ENCODE measurements at places on chromosomes 5 and 9.

GRCh38 chr9:70566066-70566465 is 151.6 kb upstream of the KLF9 start:
- DNase-seq = no peak

DNA sequence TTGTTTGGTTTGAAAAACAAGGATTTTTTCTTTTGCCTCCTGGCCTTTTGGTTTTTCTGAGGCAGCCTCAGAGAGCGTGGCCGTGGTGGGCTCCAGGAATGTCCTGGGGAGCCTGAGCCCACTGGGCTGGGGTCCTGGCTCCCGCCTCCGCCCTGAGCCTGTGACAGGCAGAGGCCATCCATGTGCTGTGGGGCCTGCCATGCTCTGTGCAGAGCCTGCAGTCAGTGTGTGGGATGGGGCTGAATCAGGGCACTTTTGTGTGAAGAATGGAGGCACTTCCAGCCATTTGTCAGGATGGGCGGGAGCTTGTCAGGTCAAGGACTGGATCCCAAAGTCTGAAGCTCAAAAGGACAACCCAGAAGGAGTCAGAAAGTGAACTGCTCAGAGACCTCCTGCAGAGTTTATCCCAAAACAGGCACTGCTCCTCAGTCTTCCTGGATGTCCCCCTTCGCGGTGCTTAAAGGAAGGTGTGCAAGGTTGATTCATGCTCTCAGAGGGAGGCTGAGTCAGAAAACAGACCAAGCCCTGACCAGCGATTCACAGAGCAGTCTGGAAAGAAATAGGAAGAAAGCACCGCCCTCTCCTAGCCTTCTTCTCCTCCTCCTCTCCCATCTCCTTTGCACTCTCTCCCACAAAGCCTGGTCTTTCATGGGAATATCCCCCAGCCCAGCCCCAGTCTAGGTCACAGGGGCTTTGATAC is 53.2 kb downstream of the MVB12B start:
- no peak for DNase-seq

DNA sequence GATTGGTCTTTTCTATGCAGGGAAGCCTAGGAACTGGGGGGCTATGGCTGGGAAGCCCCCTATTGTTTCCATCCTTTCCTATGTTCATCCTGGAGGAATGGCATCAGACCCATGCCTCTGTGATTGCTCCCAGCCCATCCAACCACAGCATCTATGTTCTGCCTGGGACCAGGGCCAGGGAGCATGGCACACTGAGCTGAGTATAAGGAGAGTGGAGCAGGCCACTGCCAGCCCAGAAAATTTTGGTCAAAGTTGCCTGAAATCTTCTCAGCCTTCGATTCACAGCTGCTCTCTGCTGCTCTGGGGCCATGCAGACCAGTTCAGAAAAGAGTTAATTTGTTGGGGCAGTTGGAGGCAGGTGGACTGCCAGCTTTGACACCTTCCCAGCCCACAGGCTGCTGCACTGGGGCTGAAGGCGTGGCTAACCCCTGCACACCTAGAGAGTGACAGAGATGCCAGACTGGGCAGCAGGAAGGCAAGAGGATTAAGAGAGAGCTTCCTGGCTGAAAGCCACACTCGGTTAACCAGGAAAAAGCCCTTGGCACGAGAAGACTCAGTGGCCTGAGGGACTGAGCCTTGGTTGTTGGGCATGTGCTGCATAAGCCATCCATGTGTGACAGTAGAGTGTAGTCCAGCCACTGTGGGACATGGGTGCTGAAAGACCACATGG is 12.1 kb downstream of the TGFBI start:
- no peak for DNase-seq

GRCh38 chr9:130707225-130707976 is 13.8 kb downstream of the EXOSC2 start:
- DNase-seq = peak; percentile 75

DNA sequence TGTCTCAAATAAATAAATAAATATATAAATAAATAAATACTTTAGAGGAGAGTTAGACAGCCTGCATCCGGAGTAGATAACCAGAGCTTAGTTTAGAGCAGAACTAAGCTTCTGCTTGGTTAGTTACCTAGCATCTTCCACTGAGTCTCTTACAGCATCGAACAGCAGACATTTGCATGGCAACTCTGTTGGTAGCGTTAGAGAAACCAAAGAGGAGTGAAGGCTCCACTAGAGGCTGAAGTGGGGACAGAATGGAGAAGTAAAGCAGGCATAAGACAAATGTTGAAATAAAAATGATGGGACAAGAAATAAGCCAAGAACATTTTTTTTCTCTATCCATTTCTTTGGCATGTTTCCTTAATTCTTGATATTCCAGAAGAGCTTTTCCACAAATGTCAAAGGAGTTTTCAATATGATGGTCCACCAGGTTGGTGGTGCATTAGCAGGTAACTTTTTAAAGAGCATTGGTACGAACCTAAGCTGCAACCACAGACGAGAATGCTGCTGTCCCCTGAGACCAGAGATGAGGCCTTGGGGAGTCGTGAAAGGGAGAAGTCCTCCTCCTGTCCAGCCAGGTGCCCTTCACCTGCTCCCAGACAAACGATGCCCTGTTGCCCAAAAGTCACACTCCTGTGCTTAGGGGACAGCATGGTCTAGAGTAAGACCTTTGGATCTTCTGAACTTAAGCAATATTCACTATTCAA is 438.3 kb downstream of the DIRAS2 start:
- DNase-seq = no peak

- DNase-seq = no peak
These were observed 22.3 kb downstream of the TTC33 start for GRCh38 chr5:40733434-40733833.

DNA sequence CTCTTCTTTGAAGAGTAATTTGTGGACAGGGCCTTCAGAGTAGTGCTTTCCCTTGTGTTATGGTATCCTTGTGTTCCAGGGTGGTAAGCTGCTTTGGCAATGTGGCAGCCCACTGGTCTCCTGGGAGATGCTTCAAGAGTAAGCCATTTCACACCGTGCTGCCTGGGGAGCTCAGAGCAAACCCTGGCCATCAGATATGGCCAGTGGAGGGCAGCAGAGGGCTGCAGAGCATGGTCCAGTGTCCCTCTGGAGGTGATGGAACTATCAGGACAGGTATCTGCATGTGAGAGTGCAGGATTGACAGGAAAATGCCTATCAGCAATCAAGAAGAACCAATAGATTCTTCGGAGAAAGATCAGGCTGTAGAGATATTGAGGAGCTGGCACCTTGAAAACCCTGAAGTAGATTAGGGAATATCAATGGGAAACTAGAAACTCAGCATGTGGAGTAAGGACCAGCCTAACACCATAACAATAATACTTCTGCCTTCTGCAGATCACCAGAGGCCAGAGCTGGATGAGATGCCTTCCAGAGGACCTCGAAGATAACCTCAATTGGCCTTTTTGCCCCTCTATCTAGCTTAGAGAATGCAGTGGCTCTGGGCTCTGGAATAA is 90.8 kb downstream of the PLPPR1 start:
- no peak for DNase-seq

- no peak for DNase-seq
These were observed 52.3 kb downstream of the NTNG2 start for GRCh38 chr9:132214027-132214622.

DNA sequence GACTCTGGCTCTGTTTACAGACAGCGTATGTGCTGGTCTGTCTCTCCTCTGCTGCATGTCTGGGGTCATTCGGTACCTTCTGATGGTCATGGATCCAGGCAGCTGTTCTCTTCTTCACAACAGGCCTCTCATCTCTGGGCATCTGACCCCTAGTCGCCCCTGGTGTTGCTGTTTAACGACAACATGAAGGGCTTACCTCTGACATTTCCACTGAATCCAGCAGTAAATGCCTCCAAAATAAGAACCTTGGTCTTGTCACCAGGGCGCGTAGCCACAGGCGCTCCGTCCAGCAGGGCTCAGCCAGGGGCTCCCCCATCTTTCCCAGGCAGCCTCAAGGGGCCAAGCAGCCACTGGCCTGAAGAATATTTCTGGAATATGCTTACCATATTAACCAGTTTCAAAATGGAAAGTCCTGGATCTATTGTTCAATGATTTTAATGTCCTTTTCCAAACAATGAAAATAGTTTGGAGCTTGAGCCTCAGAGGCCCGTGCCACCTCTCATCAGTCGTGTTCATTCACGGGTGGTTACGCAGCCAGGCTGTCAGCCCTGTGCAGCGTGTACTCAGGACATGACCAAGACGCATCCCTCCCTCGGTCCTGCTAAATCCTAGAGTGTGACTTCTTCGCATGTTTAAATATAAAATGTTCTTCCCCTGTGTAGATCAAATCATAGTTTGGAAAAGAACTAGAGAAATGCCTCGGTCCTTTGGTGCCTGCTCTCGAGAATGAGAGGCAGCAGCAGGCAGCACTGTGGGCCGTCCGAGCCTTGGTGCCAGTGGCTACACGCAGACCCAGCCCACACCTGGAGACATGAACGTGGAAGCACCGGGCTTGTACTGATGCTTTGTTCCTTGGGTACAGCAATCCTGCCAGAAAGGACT is 30.1 kb upstream of the LRRC14B start:
- no peak for DNase-seq

DNA sequence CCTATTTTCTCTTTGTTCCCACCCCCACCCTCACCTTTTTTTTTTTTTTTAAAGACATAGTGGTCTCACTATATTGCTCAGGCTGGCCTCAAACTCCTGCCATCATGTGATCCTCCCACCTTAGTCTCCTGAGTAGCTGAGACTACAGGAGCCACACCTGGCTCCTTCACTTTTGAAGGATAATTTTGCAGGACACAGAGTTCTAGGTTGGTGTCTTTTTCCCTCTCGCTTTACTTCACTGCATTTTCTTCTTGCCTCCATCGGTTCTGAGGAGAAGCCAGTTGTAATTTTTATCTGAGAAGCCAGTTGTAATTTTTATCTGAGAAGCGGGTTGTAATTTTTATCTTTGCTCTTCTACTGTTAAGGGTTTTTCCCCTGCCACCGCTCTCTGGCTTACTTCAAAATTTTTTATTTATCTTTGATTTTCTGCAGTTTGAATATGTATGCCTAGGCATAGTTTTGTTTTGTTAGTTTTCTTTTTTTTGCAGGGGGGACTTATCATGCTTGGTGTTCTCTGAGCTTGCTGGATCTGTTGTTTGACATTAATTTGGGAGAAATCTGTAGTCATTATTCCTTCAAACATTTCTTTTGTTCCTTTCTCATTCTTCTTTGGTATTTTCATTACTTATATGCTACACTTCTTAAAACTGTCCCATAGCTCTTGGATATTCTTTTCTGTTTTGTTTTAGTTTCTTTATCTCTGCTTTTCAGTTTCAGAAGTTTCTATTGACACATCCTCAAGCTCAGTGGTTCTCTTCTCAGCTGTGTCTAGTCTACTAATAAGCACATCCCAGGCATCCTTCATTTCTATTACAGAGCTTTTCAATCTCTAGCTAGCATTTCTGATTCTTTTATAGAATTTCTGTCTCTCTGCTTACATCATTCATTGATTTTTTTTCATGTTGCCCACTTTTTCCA is 148.2 kb upstream of the CHD1 start:
- DNase-seq = no peak

GRCh38 chr5:4216142-4216541 is 620.5 kb downstream of the IRX1 start:
- DNase-seq = no peak

DNA sequence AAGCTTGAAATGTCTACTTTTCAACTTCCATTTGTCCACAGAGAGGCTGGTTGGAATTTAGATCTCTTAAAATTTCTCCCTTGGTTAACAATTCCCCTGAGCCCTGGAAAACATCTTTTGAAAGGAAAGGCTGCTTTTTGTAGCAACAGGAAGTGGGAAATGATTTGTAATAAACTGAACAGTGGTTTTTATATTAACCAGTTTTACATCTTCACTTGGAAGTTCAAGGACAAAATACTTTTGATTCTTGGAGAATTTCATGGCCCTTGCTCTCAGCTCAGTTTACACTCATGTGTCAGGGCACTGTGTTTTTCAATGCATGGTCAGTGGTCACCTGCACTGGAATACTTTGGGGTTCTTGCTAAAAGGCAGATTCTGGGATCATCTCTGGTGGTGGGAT is 9.9 kb downstream of the MLANA start:
- no peak for DNase-seq

DNA sequence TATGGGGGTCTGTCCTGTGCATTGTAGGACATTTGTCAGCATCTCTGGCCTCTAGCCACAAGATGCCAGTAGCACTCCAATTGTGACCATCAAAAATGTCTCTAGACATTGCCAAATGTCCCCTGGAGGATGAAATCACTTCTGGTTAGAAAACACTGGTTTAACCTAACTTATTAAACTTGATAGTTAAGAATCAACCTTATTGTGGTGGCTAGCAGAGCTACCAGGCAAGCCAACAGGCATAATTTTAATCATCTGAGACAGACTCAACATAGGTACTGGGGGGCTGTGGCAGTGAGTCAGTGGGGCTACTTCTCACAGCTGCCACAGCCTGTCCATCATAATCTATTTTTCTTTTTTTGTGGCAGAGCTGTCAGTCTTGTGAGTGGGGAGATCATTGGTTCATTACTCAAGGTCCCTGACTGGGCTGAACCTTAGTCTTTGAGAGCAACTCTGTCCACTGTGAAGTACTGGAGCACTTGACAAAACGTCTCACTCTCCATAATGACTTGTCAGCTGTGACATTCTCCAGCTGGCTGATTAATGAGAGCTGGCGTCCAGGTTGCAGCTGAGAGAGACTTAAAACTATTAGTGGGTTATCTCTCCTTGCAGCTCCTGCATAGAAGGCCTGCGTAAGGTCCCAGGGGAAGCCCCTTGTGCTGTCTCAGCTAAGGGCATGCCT is 107.9 kb downstream of the DCP2 start:
- no peak for DNase-seq

- no peak for DNase-seq
These were observed 7.2 kb downstream of the PCDHGC5 start for GRCh38 chr5:141496038-141496437.

- no peak for DNase-seq
These were observed 53.8 kb downstream of the SREK1 start for GRCh38 chr5:66197764-66198405.

GRCh38 chr5:66285343-66285922 is 141.3 kb downstream of the SREK1 start:
- DNase-seq = no peak

- DNase-seq = no peak
These were observed 5.7 kb downstream of the PCSK5 start for GRCh38 chr9:75896193-75896592.

- DNase-seq = no peak
These were observed 71.3 kb downstream of the KDM4C start for GRCh38 chr9:6829027-6829426.

DNA sequence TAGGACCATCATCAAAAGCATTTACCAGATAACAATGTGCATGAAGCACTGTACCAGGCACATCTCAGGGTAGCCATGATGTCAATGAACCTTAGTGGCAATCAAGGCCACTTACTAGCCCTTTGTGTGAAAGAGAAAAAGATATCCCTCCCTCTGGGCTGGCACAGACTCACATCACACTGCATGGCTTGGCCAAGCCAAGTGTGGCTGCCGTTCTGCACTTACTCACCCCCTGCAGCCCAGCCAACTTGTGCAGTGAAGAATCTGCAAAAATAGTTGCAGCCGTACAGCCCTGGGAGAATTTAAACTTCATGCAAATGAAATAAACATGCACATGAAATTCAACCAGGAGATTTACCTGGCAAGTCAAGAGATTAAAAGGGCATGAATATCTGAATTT is 333.5 kb downstream of the DEPDC1B start:
- DNase-seq = no peak
